Naive thymus-derived CD4-positive, alpha-beta T cell (primary cell): ENCODE measurements at places on chromosomes 7 and 10. TPM values are rescaled to one million over a fixed set of nuclear protein-coding genes. Genes with fewer than 3 reads are reported as not detected.

GRCh38 chr7:130150587-130150986 is 54.6 kb downstream of the TMEM209 start:
- no peak overlapping the region for H3K27ac ChIP-seq
- H3K27me3 ChIP-seq, result no peaks in the 10 kb centered on the region
- H3K4me3 ChIP-seq, result no peak overlapping the region

DNA sequence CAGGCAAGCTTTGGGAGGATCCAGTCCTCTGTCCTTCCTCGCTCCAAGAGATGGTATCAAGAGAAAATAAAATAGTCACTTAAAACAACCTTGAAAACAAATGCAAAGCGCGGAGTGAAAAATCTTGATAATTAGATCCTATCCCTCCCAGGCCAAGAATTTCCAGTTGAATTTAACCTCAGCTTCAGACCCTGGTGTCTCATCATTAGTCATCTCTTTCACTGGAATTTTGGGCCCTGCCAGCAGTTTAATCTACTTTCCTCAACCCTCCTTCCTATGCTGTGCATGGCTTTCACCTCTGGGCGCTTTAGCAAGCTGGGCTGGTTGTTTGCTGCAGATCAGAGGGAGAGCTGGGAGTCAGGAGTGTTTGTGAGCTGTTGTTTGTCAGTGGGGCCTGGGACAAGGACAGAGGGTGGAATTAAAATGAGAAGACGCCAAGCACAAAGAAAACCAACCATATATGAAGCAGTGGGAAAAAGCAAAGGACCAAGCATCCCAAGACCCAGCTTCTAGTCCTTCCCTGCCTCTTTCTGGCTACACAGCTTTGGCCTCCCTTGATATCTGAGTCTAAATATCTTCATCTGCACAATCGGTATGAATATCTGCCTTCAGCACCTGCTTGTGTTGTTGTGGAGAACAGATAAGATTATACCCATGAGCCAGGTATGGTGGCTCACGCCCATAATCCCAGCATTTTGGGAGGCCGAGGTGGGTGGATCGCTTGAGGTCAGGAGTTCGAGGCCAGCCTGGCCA is 13.5 kb downstream of the MYOF start:
- no peak for DNase-seq
- H3K27ac ChIP-seq, result no peak overlapping the region
- H3K27me3 ChIP-seq, result no peaks in the 10 kb centered on the region
- H3K4me3 ChIP-seq, result no peak overlapping the region

Gene ERVW-1
- polyA plus RNA-seq, result not detected

Gene LIPM
- not detected for polyA plus RNA-seq

DNA sequence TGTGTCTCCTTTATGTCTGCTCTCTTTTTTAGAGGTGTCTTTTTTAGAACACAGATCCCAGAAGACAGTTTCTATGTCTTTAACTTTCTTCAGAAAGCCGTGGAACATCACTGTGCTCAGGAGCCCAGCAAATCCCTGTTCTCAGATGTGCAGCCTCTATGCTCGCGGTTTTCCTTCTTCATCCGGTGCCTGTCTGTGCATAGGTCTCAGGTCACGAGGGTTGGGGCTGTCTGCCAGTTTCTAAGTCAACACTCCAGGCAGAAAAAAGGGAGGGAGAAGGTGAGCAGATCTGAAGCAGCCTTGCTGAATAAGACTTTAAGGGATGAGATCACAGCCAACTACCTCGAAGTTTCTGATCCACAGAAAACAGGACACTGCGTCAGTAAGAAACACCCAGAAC is 68.5 kb downstream of the CRTAC1 start:
- DNase-seq, result no peak
- no peak overlapping the region for H3K27ac ChIP-seq
- H3K36me3 ChIP-seq, result no peaks in the 10 kb centered on the region
- H3K4me1 ChIP-seq, result no peaks in the 10 kb centered on the region

DNA sequence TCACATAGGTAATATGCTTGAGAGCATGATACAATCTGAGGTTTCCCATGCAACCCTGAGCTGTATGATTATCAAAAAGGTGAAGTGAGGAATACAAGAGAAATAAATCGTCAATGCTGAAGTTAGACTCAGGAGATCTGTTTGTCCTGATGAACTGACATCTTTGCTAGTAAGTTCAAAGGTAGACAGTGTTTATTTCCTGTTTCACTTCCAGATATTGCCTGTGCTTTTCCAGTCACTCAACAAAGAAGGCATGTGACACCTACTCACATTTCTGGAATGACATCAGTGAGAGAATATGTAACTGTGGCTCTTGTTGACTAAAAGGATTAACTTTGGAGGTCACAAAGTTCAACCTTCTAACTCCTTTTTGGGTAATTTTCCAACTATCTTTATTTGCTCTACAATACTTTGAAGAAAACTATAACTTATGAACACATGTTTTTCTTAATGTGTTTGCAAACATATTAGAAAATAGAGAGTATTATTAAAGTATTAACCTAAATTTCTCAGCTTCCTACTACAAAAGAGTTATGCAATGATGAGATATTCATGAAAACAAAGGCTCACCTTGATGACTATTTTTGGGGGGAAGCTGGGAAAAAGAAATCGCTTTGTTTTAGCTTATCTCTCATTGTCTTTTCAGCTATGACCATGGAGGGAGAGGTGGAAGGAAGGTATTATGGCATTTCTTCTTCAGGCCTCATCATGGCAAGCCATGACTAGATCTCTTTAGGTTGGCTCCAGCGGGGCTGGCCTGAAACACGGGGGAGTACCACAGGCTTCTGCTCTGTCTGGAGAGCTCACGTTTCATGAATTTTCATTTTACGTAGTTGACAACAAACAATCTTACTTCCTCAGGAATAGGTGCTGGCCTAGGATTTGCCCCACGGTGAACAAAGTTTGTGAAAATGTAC is 214.7 kb upstream of the SLC26A5 start:
- DNase-seq, result no peak
- no peaks in the 10 kb centered on the region for H3K4me1 ChIP-seq
- H3K36me3 ChIP-seq, result no peaks in the 10 kb centered on the region
- H3K27me3 ChIP-seq, result no peaks in the 10 kb centered on the region
- no peak overlapping the region for H3K4me3 ChIP-seq
- no peak overlapping the region for H3K27ac ChIP-seq

- H3K27me3 ChIP-seq, result no peaks in the 10 kb centered on the region
- H3K4me3 ChIP-seq, result no peak overlapping the region
- H3K36me3 ChIP-seq, result peaks cover 2% of the 10 kb centered on the region
- H3K27ac ChIP-seq, result no peak overlapping the region
Measured at GRCh38 chr7:149882248-149883047, 8.7 kb downstream of the ATP6V0E2 start.

DNA sequence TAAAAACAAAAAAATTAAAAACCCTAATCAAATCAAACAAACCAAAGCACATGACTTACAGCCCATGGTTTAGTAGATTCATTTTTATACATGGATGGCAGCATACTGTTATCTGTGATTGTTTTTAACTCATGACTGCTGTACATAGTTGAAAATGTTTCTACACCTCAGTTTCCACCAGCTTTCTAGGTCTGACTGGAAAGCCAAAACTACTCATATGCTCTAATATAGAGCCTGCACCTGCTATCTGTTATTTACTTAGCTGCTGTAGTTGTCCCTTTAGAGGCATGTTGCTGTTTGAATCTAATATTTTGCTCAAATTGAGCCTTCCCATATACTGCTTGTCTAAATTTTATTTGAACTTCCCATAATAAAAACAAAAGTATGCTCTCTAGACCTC is 289.9 kb upstream of the LRRN3 start:
- H3K27me3 ChIP-seq, result no peaks in the 10 kb centered on the region
- H3K4me1 ChIP-seq, result no peaks in the 10 kb centered on the region
- no peak overlapping the region for H3K4me3 ChIP-seq
- no peaks in the 10 kb centered on the region for H3K36me3 ChIP-seq
- H3K27ac ChIP-seq, result no peak overlapping the region

DNA sequence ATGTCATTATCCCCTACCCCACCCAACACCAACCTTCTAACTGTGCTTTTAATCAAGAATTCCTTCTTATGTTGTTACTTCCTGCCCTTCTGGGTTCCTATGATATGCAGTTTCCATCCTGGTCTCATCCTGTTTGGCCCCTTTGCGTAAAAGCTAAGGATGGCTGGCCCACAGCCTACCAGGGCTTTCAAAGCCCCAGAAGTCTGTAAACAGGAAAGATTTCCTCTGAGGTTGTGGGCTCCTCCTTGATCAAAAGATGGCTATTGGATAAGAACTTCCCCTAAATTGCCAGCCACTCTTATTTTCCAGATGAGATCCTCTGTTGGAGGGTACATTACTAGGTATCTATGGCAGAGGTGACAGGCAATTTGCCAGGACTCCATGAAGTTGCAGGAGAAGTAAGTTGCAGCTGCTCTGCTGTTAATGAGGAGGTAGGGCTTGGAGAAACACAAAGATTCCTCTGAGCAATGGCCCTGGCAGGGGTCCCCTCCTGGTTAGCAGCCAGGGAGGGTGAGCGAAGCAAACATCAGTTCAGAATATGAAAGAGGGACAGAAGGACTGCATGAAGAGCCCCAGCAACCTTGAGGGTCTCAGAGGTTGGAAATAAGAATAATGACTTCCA is 32.1 kb downstream of the NRP1 start:
- no peak overlapping the region for H3K4me3 ChIP-seq
- peaks cover 5% of the 10 kb centered on the region for H3K4me1 ChIP-seq
- no peak overlapping the region for H3K27ac ChIP-seq

Gene GPER1
- 0.21 TPM for polyA plus RNA-seq

Gene TMEM176B
- polyA plus RNA-seq, result 0.53 TPM

- DNase-seq, result no peak
- H3K4me3 ChIP-seq, result no peak overlapping the region
- H3K4me1 ChIP-seq, result no peaks in the 10 kb centered on the region
- no peak overlapping the region for H3K27ac ChIP-seq
- no peaks in the 10 kb centered on the region for H3K27me3 ChIP-seq
Measured at GRCh38 chr7:94216944-94217461, 177.7 kb upstream of the COL1A2 start.

Gene PKD2L1
- polyA plus RNA-seq, result 0.10 TPM

DNA sequence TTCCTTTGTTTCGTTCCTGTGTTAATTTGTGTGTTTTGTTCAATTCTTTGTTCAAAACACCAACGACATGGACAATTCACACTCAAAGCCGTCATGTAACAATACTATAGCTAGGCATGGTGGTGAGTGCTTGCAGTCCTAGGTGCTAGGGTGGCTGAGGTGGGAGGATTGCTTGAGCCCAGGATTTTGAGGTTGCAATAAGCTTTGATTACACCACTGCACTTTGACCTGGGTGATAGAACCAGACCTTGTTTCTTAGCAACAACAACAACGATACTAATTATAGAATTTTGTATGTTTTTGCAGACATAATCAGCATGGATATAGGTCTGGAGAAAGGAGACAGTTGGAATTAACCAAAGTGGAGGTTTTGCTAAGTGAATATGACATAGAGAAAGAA is 936.2 kb downstream of the PCDH15 start:
- H3K27ac ChIP-seq, result no peak overlapping the region
- DNase-seq, result no peak
- H3K4me3 ChIP-seq, result no peak overlapping the region
- H3K4me1 ChIP-seq, result no peaks in the 10 kb centered on the region
- no peaks in the 10 kb centered on the region for H3K36me3 ChIP-seq

- no peaks in the 10 kb centered on the region for H3K27me3 ChIP-seq
- no peak for DNase-seq
- no peaks in the 10 kb centered on the region for H3K4me1 ChIP-seq
- no peak overlapping the region for H3K27ac ChIP-seq
- no peak overlapping the region for H3K4me3 ChIP-seq
- no peaks in the 10 kb centered on the region for H3K36me3 ChIP-seq
Measured at GRCh38 chr7:149569025-149569725, 71.6 kb upstream of the ZNF746 start.

DNA sequence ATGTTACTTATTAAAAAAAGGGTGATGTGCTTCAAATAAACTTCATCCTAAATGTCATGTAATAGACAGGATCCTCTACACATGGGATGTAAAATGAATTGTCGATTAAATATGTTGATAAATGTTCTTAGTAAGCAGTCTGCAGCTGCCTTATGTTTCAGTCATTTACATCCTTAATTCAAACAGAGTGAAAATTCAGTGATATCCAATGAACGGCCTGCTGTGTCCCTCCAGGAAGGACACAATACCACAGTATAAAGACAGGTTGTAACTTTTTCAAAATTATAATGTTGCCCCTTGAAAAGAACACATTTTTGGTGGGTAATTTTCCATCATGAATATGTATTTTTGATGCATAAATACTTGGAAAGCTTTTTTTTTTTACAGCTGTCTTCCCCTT is 266.5 kb upstream of the SEMA3A start:
- no peak overlapping the region for H3K4me3 ChIP-seq
- no peak overlapping the region for H3K27ac ChIP-seq
- H3K27me3 ChIP-seq, result no peaks in the 10 kb centered on the region
- H3K4me1 ChIP-seq, result no peaks in the 10 kb centered on the region
- no peak for DNase-seq
- no peaks in the 10 kb centered on the region for H3K36me3 ChIP-seq

Gene UTF1
- polyA plus RNA-seq, result not detected

DNA sequence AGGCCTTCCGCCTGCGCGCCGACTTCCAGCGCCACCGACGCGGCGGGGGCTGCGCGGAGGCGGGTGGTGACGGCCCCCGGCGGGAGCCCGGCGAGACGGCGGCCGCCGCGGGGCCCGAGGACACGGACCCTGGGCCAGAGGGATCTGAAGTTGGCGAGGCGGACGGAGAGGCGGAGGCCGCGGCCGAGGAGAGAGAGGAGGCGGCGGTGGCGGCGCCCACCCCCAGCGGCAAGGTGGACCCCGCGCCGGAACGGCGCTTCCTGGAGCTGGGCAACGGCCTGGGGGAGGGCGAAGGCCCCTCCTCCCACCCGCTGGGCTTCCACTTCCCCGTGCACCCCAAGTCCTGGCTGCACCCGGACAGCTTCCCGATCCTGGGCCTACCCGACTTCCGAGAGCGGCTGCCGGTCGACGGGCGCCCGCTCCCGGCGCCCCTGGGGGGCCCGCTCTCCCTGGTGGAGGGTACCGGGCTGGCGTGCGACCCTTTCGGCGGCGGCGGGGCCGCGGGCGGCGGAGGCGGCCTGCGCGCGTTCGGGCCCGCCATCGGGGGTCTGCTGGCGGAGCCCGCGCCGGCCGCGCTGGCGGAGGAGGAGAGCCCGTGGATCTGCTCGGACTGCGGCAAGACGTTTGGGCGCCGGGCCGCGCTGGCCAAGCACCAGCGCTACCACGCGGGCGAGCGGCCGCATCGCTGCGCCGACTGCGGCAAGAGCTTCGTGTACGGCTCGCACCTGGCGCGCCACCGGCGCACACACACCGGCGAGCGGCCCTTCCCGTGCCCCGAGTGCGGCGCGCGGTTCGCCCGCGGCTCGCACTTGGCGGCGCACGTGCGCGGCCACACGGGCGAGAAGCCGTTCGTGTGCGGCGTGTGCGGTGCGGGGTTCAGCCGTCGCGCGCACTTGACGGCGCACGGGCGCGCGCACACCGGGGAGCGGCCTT is 16.2 kb downstream of the ZNF316 start:
- H3K4me1 ChIP-seq, result no peaks in the 10 kb centered on the region
- no peak for DNase-seq
- peaks cover 9% of the 10 kb centered on the region for H3K36me3 ChIP-seq
- H3K27me3 ChIP-seq, result no peaks in the 10 kb centered on the region

Gene RSPH10B
- not detected for polyA plus RNA-seq

Gene MNX1
- not detected for polyA plus RNA-seq

Gene BCL7B
- polyA plus RNA-seq, result 89.1 TPM
